ENCODE measurements at places on chromosomes 5 and 9.

DNA sequence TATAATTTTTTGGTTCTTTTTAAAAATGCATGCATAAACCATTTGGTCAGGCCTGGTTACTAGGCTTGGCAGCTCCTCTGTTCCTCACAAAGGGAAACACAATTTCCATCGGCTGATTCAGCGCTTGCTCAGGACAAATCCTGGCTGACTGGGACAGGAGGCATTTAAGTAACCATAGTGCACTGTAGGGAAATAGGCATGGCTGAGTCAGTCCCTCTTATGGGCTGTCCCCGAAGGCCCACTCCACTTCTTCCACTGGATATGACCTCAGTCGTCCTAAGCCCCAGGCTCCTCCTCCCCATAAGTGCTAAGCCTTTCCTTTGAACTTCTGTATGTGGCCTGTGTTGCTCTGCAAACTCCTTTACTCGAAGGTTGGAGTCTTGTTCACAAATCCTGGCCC, 71.2 kb upstream of the GLIS3 start:
- DNase-seq = no peak

DNA sequence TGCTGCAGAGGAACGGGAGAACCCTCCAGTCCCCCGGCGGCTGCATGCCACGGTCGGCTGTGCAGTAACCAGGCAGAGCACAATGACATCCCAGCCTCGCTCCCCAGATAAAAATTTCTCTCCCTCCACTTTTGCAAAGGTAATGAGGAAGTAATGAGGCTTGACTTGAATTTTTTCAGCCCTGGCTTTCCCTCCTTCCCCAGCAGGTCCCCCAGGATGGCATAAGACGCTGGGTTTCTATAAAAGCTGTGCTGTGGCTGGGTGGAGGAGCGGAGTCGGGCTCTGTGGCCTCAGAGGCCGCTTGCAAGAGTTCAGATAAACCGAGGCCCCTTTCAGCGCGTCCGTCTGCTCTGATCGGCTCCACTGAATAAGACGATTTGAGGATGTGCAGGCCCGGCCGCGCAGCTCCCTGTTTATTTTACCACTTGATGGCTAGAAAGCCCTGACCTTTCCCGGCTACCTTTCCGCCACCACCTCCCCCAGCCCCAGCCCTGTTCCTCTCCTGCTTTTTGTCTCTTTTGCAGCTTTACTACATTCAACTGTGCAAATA, 351.9 kb upstream of the IRX2 start:
- no peak for DNase-seq

DNA sequence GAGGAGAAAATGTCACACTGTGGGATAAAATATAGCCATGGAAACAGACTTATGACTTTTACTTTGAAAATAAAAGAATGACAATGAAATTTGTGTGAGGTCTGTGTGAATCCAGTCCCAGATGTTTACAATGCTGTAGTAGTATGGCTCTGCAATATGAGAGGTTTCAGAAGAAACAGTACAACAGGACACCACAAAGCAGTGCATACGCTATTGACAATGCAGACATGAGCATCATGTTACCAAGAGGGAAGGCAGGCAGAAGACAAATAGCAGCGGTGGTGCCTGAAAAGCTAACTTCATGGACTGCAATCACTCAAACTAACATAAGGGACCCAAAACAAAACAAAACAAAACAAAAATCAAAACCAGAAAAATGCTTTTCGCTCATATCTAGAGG, 1.8 kb downstream of the FGF10 start:
- DNase-seq = no peak

GRCh38 chr5:141680751-141681201, 1.3 kb downstream of the ARAP3 start:
- no peak for DNase-seq

DNA sequence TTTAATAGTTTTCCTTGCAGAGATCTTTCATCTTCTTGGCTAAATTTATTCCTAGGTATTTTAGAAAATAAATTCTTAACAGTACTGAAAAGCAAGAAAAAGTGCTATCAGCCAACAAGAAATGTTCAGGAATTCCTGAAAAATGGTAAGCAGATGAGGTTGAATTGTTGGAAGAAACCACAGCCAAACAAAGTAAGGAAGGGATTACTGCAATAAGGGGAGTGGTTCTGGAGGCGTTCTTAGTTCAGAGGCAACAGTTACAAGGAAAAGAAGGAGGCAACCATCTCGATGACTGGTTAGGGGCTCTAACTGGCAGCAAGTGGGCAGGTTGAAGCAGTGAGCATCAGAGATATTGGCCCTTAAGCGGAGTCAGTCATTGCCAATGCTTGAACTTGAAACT, 12.8 kb upstream of the OR13J1 start:
- no peak for DNase-seq

- DNase-seq = no peak
These were observed 68.6 kb upstream of the ADAMTS2 start for GRCh38 chr5:179413711-179414458.

DNA sequence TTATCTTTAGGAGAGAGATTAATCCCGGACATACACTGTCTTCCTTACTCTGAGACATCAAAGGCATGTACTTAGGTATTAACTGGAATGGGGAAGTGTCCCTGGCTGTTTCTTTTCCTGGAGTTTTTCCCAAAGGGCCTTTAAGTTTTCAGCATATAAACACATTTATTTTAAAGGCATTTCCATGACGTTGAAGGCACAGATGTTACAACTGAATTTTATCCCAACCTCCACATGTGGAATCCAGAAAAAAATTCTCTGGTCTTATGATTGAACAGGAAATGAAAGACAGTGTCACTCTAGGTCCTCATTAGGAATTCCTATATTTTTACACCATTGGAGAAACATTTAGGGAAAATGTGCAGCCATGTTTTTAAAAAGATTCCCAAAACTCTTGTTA, 41.6 kb upstream of the SHOC1 start:
- DNase-seq = no peak

GRCh38 chr9:134438195-134438788, 112.0 kb downstream of the RXRA start:
- no peak for DNase-seq

DNA sequence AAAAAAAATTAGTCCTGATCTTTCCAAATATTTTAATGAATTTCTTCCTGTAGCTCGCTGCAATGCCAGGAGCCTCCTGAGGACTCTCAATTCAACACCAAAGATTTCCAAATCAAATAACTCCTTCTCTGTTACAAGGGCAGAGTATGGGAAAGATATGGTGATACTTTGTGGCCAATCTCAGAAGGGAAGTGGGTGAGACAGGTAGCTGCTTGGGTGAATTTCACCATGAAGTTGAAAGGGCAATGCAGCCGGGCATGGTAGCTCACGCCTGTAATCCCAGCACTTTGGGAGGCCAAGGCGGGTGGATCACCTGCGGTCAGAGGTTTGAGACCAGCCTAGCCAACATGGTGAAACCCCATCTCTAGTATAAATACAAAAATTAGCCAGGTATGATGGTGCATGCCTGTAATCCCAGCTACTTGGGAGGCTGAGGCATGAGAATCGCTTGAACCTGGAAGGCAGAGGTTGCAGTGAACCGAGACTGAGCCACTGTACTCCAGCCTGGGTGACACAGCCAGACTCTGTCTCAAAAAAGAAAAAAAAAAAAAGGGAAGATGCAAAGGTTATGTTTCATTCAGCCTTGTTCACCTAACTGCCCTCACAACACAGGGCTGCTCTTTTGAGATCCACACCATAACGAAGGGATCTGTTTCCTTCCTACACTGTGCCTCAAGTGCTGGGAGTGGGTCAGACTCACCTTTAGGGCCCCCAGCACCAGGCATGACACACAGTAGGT, 58.6 kb downstream of the PTPN3 start:
- DNase-seq = no peak

- DNase-seq = no peak
These were observed 30.5 kb upstream of the HAPLN1 start for GRCh38 chr5:83751201-83751600.

DNA sequence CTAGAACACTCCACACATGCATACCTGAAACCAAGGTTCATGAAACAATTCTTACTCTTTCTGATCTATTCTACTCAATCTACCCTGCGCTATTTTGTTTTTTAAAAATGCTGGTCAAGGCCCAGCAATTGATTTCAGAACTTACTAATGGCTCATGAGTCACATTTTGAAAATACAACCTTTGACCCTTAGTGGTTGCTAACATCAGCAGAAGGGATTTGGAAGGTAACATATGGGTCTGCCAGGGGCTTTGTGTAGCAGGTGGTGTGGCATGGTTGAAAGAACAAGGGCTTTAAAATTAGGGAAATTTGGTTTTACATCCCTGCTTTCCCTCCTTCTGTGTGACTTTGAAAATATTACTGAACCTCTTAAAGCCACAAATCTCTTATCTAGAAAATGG, 101.4 kb downstream of the ATG10 start:
- DNase-seq = no peak

- DNase-seq = no peak
These were observed 21.1 kb upstream of the IGFBPL1 start for GRCh38 chr9:38445154-38446043.

- DNase-seq = no peak
These were observed 25.8 kb upstream of the SLC44A1 start for GRCh38 chr9:105218673-105219072.

Data from CD4-positive, alpha-beta T cell treated with Interleukin-12 subunit alpha and Interleukin-12 subunit beta, for 1 hour (primary cell).